NCI-H82 (cell line): ENCODE measurements at places on chromosomes 12 and 14.

DNA sequence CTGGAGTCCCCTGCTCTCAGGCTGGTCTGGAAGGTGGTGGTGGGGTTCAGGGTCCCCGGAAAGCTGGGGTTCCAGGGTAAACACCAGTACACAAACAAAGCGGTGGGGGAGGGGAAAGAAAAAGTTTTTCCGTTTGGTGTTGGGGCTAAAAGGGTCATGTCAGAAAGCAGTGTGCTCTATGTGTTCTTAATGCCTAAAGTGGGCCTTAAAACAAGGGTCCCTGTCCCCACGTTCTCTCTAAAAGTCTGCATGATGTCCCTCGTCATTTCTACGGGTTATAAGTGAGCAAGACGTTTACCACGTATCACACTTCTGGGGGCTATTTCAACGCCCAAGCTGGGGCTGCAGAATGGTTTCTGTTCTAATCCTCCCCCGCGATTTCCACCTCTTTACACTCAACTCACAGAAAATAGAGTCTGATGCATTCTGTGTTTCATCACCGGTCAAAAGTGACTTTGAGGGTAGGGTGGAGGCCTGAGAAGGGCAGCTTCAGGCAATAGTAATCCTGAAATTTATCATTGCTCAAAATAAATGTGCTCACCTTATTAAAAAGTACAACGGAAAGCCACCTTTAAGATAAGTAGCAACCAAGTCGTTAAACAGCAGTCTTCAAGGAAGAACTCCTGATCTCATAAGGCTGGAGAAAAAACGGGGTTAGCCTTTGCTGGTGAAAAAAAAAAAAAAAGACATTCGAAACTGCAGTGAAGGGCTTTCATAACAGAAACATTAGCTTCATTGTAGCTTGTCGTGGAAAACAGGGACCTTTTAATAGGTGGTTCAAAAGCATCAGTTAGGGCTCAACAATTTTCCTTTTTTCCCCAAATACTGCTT is 63.9 kb upstream of the PTGR2 start:
- DNase-seq, result peak; percentile 29

GRCh38 chr14:31235462-31235861 is 27.9 kb upstream of the HECTD1 start:
- no peak for DNase-seq

- DNase-seq, result no peak
These were observed 21.9 kb upstream of the PTGR2 start for GRCh38 chr14:73829526-73830431.

- DNase-seq, result no peak
These were observed 21.1 kb downstream of the PLXNC1 start for GRCh38 chr12:94169495-94169894.

DNA sequence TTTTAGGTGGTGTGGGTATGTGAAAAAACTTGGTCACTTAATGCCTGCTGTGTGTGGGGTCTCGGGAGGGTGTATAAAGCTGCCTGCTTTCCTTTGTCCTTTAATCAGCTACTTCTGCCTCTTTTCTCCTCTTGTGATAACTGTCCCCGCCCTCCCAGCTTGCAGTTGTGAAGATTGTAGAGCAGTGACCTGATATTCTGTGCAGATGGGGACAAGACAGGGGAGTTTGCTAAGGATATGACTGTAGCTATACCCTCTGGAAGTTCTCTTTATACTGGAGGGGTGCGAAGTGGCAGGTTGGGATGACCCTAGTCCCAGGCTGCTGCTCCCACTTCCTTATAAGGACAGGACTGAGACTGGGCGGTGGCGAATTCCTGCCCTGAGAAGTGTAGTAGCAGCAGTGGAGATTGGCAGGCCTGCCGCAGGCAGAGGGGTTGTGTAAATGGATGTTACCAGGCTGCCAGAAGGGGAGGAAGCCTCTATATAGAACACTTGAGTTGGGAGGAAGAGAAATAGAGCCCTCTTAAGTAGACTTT is 835 bp downstream of the MYL6 start:
- DNase-seq, result peak; percentile 59

GRCh38 chr12:91852634-91853033 is 293.0 kb downstream of the BTG1 start:
- no peak for DNase-seq

GRCh38 chr12:96120359-96121100 is 73.6 kb upstream of the ELK3 start:
- peak; percentile 64 for DNase-seq

DNA sequence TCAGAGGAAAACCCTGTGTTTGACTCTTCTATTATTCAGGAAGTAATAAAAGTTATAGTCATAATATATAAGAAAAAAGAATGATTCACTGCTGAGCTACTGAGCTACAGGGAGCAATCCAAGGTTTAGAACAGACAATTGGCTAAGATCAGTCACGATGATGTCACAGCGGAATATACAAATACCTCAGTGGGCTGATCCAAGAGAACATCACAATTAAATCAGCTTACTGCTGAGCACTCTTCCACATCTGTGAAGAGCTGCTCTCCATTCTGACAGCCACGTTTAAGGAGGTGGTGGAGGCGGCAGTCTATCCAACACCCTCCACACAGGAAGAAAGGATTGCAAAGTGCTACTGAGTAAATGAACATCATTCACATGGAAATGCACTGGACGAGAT is 271.0 kb downstream of the APAF1 start:
- DNase-seq, result peak; percentile 52

GRCh38 chr14:84003346-84003745 is 1526.6 kb upstream of the FLRT2 start:
- no peak for DNase-seq

DNA sequence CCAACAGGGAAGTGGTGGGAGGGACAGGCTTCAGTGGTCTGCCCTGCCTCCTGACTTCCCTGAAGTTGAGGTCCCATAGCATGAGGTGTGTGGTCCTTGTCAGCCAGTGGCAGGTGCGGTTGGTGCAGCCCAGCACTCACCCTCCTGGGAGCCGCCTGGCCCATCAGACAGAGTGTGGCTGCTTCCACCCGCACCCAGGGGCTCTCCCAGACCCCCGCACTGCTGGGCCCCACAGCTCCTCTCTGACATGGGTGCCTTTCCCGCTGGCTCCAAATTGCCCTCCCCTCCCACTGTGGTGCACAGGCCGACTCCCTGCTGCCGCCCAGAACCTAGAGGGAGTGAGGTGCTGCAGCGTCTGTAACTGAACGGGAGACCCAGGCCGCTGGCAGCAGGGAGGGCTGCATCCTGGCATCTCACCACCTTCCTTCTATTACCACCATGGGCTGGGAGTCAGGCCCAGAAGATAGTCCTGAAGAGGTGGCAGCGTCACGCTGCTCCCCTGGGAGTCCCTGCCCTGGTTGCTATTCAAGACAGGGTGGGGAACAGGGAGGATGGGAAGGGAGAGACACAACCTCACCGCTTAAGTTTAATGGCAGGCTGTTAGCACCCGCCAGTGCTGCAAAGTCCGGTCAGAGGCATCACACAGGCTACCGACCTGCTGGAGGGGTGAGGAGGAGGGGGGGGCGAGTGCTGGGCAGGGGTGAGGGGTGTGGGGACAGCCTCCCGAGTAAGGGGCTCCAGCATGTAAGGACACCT is 180.6 kb upstream of the PRMT8 start:
- no peak for DNase-seq

DNA sequence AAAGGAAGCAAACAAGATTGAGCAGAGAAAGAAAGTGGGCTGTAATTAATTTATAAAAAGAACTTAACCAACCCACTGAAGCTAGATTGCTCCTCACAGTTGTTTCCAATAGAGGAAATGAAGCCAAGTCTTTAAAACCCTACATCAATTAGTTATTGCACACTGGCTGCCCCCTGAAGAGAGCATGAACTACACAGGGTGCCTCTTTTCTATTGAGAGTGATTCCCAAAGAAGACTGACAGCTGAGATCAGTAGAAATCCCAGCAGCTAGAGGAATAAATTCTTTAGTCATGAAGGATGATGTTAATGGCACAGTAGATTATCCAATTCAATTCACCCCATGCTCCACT is 8.6 kb upstream of the USP15 start:
- no peak for DNase-seq

DNA sequence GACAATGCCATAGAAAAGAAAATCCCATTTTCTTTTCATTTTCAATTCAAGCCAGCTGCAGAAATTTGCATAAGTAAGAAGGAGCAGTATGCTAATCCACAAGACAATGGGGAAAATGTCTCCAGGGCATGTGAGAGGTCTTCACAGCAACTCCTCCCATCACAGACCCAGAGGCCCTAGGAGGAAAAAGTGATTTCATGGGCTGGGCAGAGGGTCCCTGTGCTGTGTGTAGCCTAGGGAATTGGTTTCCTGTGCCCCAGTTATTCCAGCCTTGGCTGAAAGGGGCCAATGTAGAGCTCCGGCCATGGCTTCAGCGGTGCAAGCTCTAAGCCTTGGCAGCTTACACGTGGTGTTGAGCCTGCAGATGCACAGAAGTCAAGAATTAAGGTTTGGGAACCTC is 211.4 kb downstream of the CCDC59 start:
- DNase-seq, result no peak

DNA sequence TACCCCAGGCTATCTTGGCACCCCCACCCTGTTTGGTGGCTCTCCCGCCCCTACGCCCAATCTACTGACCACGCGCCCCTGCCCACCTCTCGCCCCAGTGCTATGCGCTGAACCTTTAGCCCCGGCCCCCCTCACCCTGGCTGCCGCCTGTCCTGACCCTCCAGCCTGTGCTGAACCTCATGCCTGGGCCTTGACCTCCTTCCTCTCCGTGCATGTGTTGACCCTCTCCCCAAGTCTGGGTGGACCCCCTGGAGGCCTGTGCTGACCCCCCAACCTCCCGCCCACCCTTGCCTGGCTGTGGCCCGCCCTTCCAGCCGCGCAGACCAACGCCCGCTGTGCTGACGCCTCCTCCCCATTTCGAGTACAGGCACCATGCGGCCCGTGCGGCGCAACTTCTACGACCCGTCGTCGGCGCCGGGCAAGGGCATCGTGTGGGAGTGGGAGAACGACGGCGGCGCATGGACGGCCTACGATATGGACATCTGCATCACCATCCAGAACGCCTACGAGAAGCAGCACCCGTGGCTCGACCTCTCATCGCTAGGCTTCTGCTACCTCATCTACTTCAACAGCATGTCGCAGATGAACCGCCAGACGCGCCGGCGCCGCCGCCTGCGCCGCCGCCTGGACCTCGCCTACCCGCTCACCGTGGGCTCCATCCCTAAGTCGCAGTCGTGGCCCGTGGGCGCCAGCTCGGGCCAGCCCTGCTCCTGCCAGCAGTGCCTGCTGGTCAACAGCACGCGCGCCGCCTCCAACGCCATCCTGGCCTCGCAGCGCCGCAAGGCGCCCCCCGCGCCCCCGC is 20.7 kb downstream of the DTX1 start:
- no peak for DNase-seq

DNA sequence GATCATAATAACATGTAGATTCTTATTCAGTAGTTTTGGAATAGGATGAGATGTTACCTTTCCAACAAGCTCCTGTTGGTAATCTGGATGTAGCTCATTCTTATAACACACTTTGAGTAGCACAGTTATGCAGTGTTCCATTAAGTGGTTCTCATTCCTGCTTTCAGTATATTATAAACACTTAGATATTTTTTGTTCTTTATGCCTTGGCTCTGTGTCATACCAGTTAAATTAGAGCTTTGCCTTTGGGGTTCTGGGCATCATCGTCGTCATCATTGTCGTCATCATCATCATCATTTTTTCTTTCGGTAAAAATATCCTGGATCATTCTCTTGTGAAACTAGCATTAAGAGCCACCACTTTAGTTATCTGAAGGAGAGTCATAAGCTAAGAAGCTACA is 87.5 kb downstream of the FUT8 start:
- DNase-seq, result no peak

GRCh38 chr12:50197297-50197727 is 30.1 kb upstream of the CERS5 start:
- no peak for DNase-seq

- DNase-seq, result no peak
These were observed 321.3 kb downstream of the AEBP2 start for GRCh38 chr12:19760611-19761010.
